ENCODE measurements at places on chromosomes 11 and 22. TPM values are rescaled to one million over a fixed set of nuclear protein-coding genes. Genes with fewer than 3 reads are reported as not detected.
A peak's percentile ranks its signal among the peaks of the same experiment; 100 is the strongest.

Gene MUC6
- 0.08 TPM for total RNA-seq

Gene CTSD
- 1,119 TPM for total RNA-seq

Gene MAJIN
- not detected for total RNA-seq

Gene TPBGL
- not detected for total RNA-seq

Gene MMP27
- total RNA-seq, result not detected

DNA sequence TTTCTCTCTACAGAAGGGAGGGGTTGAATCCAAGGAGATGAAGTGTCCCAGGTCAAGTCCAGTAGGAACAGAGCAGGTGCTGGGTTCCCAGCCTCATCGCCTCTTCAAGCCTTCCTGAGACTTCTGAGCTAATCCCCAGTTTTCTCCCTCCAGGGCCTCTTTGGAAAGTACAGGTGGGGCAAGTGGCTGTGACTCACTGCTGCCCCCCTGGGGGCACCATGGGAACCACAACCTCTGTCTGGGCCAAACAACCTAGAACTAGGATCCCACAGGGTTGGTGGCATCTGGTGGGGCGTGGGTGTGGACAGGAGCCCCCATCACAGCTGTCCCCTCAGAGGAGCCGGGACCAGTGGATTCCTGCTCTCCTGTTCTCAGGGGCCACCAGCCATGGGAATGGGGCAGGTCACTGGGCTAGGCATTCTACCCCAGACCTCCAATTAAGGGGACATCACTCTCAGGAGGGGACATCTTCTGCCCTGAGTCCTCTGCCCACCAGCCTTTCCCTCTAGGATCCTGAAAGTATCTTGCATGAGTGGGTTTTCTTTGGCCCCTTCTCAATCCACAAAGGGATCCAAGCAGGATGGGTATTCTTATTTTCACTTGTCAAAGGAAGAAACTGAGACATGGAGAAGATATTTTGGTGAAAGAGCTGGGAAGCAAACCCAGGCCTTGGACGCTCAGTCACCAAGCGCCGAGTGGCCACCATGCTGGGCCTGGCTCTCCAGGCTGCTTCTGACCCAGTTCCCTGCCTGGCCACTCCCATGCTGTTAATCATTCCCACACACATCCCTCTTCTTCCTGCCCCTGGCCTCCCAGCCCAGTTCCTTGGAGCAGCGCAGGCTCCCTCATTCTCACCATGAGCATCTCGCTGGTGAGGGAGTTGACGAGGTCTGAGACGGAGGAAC, 23.8 kb downstream of the LRRC10B start:
- DNase-seq, result peak; percentile 87

DNA sequence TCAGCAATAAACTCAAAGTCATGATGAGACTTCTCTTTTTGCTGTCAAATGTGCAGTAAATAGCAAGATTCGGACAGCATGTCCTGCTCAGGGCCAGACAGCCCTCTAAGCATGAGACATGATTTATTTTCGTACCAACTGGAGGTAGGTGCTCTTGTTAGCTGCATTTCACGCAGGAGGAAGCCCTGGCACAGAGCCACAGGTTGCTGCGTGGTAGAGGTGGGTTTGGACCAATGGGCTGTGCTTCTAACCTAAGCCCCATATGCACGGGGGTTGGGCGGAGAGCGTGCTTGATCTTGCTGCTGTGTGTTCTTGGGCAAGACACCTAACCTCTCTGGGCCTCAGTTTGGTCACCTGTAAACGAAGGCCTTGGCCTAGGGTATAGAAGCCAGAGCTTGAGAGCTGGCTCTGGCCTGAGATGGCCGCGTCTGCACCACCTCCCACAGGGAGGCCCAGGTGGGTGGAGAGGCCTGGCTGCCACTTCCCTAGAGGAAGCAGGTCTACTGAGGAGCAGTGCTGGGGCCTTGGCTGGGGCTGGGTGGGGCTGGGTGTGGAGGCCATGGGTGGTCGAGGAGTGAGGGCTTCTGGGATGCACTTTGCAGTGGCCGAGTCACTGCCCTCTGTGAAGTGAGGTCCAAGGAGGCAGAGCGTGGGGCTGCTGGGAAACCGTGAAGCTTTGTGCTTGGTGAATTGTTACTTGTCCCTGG, 38.5 kb upstream of the GRAMD4 start:
- DNase-seq, result no peak

GRCh38 chr11:18699848-18700261, 1.3 kb downstream of the TMEM86A start:
- no peak for DNase-seq

DNA sequence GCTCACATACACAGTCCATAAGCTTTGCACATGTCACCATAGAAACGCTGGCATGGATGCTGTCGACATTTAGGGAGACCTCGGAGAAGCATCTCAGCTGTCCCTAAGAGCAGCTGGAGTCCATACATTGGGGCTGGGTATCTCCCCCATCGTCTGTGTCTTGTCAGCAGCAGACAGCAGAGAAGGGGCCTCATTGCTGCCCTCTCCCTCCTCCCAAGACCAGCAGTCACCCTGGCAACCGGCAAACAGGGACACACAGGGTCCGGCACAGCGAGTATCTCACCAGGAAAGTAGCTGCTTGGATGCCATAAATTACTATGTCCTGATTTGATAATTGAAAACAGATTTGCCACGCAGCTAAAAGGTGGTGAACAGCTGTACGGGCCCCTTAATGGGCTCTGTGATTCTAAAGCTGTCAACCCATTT, 84.4 kb downstream of the CD44 start:
- no peak for DNase-seq

- no peak for DNase-seq
These were observed 185.8 kb upstream of the RAG2 start for GRCh38 chr11:36783808-36784207.

DNA sequence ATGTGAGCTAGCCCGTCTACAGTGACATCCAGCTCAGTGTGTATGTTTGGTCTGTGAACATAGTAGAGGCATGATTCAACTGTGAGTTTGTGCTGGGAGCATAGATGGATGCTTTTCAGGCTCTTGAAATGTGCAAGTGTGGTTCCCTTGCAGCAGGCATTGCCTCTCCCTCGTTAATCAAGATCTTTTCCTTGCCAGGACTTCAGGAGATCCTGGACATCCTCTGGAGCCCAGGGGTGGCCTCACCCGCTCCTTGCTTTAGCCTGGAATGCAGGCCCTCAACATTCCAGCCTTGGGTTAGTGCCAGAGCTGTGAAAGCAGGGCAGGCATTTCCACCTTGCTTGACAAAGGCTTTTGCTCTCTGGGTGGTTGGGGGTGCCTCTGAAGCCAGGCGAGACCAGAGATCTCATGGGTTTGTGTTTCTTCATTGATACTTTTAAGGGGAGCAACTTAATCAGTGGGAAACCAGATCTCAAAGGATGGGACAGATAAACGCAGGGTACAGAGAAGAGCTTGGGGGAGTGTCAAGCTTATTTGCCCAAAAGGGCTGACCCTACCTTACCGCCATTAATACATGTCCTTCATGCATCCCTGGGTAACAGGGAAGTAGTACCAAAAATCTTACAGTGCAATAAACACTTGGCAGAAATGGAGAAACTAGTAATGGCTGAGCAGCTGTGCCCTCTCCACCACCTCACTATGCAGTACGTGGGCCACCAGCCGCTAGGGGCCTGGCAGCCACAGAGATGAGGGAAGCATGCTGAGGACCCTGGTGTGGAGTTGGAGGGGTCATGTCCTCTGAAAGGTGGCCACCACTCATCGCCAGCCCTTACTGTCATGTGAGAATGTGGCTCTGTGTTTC, 72.1 kb downstream of the PTPRJ start:
- peak; percentile 97 for DNase-seq

DNA sequence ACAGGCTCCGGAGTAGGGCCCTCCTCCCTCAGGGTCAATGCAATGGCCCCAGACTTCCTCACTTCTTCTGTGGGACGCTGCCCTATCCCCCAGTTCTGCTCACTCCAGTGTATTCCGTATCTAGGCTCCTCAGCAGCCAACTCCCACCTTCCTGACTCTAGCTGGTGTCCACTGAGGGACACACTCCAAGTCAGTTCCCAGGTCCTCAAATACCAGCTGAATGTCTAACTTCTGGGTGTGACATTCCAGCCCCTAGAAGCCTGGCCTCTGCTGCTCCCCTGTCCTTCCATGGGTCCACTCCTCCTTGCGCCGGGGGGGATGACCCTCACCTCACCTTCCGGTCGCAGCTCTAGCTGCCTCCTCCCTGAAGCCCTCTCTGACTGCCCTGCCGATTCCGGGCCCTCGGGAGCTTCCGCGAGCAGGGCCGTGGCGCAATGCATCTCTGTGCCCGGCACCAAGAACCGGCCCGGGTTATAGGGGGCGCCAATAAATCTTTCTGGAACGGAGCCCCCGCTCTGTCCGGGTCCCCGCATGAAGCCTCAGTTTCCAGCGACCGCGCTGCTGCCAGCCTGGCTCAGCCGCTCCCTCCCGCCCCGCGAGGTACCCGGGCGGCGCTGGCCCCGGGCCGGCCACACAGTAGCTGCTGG, 15.4 kb downstream of the BAD start:
- peak; percentile 76 for DNase-seq

DNA sequence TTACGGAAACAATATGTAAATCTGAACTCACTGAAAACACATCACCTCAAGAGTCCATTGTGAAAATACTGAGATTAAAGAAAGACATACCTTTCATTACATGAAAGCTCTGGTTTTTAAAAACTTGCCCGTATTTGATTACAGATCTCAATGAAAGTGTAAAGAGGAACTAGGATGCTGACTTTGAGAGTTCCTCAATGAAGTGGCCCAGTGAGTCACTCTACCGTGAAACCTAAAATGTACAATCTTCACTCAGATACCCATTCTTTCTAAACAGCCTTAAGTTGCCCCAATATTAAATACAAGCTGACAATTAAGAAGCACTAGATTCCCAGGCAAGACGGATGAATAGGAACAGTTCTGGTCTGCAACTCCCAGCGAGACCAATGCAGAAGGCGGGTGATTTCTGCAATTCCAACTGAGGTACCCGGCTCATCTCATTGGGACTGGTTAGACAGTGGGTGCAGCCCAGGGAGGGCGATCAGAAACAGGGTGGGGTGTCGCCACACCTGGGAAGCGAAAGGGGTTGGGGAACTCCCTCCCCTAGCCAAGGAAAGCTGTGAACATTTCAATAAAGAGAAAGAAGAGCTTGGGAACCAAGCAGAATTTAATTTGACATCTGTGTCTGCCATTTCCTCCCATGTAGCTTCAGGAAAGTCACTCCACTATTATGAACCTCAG, 33.8 kb upstream of the OR9G4 start:
- no peak for DNase-seq

- no peak for DNase-seq
These were observed 82.9 kb upstream of the ARHGAP20 start for GRCh38 chr11:110795112-110795624.

DNA sequence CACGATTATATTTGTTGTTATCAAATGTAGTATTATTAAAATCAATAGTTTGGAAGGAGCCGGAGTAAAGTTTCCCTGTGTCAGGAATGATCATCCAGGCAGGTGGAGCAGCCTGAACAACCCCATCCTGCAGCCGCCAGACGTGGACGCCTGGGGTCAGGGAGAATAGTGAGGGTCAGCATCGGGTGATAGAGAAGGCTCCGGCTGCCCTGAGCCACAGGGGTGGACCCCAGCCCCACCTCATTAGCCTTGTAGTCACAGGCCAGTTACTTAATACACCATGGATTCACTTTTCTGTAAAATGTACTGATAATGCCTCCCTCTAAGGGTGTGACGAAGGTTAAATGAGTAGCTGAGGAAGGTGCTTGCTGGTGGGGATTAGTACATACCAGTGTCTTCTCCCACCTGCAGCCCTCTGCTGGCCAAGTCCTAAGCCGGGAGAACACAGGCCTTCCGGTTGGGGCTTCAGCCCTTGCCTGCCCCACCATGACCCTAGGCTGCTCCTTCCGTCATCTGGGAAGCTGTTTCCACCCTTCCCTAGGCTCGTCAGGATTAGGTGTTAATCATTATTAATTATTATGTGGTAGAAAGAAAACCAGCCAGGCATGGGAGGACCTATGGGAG, 14.9 kb downstream of the TMEM121B start:
- no peak for DNase-seq

DNA sequence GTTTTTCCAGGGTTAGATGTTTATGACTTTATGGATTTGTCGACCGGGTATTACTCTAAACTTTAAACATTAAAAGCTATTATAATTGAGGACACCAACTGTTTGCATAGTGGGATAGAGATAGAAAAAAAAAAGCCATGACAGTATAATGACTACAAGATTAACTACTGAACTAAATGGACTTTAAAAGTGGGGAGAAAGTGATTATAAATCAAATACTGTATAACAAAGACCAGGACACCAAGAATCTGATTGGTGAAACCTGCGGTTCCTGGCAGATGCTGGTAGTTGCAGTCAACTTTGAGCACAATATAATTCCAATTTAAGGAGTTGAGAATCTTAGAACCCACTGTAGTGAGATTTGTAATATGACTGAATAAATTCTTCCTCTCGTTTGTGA, 2.5 kb downstream of the CRKL start:
- peak; percentile 38 for DNase-seq

DNA sequence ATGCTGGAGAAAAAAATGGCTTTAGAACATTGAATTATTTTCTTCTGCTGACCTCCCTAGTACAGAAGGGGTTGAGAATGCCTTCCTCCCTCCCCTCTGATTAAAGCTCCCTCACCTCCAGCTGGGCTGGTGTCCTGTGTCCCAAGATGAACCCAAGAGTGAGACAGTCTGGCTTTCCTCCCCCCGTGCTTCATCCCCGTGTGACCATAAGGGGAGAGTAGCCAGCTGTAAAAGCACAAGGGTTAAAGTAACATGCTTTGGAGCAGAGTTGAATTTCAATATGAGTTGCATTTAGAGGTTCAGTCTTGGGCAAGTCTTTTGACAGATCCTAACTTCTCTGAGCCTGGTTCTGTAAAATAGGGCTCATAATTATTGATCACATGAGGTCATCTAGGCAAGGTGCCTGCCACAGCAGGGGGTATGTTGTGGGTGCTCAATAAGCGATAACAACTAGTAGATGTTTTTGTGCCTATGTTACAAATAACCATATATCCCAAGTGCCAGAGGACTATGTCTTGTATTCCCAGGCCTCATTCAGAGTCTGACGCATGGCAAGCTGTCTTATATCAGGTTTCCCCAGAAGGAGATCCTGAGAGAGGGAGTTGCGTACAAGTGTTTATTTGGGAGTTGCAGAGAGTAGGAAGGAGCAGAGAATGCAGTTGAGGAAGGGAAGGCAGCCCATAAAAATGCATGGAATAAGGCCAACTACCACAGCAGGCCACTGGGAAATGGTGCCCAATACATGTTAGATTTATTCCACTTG, 4.1 kb downstream of the PRG2 start:
- no peak for DNase-seq

DNA sequence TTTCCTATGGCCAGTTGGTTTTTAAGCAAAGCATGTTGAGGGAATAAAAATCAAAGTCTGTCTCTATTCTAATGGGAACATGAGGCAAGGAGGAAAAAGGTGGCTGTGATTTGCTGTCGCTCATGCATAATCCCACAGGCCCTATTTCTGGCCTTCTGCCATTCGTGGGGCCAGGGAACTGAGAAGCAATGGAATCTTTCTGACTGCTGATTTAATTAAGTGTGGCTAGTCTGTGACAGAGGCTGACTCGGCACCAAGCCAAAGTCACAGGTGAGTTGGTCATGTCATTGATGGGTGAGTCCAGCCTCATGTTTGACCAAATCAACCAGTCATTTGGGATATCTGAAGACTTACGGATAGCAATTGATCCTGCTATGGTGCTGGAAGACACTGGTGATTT, 429.3 kb upstream of the CADM1 start:
- DNase-seq, result no peak

Measured in HT-29 (cell line).